ENCODE measurements at places on chromosomes 5 and 9.

DNA sequence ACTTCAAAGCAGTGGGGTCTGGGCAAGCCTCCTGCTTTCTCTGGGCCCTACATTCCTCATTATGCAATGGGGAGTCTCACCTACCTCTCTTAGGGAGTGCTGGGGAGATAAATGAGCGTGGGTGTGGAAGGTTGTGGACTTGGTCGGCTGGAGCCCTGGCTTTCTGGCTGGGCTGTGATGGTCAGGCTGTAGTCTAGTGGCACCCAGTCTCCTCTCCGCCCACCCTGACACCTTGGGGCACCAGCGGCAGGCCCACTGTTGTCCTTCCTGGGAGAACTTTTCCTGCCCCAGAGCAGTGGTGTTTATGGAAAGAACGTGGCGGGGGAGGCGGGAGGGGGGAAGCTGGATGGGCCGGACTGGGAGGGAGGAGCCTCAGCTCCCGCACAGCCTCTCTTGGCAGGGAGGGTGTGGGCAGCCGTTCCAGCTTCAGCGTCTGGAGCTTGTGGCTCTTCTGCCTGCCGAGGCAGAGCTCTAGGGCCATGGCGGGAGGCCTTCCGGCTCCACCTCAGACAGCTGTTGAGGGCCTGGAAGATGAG is 4.1 kb downstream of the PTGS1 start:
- DNase-seq: no peak

- DNase-seq: no peak
Observed at GRCh38 chr9:92414566-92414965, 9.7 kb downstream of the OMD start.

GRCh38 chr5:106167766-106168165 is 1503.0 kb downstream of the EFNA5 start:
- DNase-seq: no peak

GRCh38 chr5:179819296-179820126 is 1.2 kb upstream of the SQSTM1 start:
- DNase-seq: peak; percentile 49

DNA sequence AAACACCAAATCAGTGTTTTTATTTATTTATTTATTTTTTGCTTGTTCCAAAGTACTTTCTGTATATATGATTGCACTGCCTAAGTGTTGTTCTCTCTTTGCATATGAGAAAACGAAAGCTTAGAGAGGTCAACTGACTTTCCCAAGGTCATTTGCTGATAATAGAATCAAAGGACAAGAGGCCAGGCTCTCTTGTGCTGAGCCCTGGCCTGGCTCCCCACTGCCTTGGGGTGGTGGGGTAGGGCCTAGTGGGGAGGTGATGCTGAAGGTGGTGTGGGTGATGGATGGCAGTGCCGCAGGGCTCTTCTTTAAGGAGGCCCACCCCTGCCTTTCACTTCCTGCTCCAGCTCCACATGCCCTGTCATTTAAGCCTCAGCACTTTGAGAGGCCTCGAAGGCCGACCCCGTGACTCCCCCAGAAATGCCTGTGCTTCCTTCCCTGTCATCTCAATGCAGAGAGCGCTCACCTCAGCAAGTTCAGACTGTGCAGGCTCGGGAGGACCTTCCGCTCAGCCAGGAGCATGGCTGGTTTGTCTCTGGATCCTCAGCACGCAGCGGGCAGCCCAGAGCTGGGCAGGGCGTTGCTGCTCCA is 59.5 kb downstream of the SMIM23 start:
- DNase-seq: no peak

DNA sequence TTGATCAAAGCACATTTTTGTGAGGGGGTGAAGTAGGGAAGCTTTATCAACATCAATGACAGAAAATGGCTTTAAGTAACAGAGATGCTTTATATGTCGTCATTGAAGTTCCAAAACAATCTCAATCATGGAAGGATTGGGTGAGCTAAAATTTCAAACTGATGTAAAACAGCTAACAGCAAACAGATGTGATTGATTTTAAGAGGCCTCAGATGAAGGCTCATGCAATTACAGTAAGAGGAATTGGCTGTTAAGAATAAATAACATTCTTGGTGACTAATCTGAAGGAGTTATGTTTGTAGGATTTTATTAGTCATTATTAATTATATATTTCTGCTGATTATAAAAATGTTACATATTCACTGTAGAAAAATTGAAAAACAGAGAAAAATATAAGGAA is 63.5 kb upstream of the PUM3 start:
- DNase-seq: no peak

- no peak for DNase-seq
Observed at GRCh38 chr9:36118706-36119105, 17.8 kb upstream of the GLIPR2 start.

GRCh38 chr5:6472792-6473191 is 24.1 kb downstream of the UBE2QL1 start:
- no peak for DNase-seq

DNA sequence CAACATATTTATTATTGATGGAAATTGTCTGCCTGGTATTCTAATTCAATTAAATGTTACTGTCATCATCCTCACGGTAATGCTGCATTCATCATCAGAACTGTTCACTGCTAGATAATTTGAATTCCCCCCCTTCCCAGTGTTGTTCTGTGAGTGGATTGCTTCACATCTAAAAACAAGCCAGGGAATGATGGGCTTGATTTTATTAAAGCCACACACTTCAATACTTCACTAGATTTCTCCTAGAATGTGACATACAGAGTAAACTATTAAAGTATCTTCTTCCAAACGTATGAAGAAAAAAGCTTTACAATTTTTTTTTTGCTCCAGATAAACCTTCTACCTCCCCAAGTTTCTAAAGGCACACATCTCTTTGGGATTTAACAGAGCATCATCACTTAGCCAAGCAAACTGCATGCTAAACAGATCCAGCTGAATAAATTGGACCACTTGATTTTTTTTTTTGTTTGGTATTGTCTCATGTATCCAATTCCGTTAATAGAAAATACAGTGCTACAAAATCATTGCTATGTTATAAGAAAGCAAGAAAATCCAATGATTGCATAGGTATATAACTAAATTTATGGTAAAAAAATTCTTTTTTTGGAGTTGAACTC is 692.4 kb downstream of the MTRR start:
- no peak for DNase-seq

DNA sequence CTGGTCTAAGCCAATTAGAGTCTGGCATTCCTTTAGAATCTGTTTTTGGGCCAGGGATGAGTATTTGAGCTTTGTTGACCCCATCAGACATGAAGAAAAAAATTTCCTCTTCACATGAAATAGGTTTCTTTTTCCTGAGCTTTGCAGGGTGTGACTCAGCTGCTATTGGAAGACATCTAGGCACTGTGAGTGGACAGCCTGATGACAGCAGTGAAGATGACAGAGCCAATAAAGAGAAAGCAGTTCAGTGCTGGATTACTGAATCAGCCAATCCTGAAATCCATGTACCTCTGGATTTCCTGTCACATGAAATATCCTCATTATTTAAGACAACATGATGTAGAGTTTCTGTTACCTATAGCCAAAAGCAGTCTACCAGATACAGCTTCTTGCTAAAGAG is 51.3 kb upstream of the GRIA1 start:
- DNase-seq: no peak

- no peak for DNase-seq
Observed at GRCh38 chr9:113481176-113481787, 17.8 kb downstream of the RGS3 start.

GRCh38 chr9:40911647-40912046 is 216.8 kb downstream of the FOXD4L6 start:
- DNase-seq: no peak

DNA sequence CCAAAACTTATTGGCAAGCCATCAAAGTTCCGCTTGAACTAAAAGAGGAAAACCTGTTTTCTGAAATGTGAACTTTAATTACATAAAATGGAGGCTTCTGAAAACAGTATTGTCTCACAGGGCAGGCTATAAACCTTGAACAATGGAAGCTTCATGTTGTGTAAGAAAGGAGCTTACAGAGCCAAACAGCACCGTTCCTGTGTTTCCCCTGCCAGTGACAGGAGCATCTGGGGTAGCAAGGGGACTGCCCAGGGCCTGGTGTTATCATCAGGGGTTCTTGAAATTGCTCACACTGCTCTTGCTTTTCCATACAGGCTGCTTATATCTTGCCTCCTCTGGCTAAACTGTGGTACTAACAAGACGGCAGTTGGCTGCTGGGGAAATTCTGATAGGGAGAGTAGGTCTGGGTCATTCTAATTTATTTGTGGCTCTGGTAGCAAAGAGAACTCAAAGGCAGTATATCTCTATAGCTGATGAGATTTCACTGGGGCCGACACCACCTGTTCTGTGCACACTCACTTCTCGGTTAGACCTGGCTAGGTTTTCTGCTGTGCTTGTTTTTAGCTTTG is 40.4 kb downstream of the BASP1 start:
- no peak for DNase-seq

- DNase-seq: no peak
Observed at GRCh38 chr5:159877016-159877415, 39.3 kb upstream of the ADRA1B start.

DNA sequence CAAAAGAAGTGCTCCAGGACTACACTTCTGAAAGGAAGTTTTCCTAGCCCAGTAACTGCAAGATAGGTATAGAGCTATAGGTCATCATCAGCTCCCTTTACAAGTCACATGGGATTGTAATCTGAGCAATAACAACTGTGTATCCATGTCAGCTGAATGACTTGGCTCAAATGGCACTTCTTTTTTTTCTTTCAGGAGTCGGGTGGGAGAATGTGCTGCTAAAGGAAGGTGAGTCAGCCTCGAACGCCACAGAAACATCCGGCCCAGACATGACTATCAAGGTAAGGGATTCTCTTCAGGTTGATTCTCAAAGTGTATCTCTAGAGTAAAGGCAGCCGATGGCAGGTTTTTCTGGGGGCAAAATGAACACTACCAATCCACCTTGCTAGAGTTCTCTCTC is 192.2 kb downstream of the C9orf152 start:
- DNase-seq: no peak

- DNase-seq: no peak
Observed at GRCh38 chr5:84383296-84383815, 1.3 kb downstream of the EDIL3 start.

DNA sequence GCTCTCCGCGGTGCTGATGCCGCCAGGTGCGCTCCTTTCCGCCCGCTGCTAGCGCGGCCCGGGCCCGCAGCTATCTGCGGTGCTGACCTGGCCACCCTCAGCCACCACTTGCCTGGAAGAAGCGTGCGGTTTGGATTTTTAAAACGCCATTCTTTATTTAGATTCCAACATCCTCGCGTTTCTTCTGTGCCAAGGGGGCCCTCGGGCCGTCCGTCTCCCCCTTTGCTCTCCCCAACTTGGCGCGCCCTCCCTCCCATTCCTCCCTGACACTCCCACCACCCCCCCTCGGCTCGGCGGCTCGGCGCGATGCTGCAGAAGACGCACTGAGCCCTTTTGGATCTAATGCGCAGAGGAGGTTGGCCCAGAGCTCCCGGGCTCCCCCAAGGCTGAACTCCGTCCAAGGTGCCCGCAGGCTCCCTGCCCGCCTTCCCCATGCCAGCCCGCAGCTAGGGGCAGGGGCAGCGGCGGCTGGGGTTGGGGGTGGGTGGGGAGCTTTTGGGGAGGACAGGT is at the start of gene BARHL1:
Gene BARHL1, plus strand, starts transcription at position 331 of the 510 bp plus-strand sequence. CDS start 192 bp downstream, outside the sequence.
- DNase-seq: no peak

DNA sequence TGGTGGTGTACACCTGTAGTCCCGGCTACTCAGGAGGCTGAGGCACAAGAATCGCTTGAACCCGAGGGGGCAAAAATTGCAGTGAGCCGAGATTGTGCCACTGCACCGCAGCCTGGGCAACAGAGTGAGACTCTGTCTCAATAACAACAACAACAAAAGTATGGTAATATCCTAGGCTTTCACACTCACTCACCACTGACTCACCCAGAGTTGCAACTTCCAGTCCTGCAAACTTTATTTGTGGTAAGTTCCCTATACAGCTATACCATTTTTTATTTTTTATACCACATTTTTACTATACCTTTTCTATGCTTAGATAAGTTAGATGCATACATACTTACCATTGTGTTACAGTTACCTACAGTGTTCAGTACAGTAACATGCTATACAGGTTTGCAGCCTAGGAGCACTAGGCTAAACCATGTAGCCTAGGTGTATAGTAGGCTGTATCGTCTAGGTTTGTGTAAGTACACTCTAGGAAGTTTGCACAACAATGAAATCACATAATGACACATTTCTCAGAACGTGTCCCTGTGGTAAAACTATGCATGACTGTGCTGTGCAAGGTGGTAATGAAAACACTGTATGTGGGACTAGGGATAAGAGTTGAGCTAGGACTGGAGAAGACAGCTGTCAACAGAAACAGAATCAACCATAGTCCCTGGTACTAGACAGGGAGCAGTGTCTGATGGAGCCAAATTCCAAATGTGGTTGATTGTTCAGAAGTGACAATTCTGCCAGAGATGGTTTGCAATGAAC is 109.5 kb upstream of the RAD23B start:
- no peak for DNase-seq

DNA sequence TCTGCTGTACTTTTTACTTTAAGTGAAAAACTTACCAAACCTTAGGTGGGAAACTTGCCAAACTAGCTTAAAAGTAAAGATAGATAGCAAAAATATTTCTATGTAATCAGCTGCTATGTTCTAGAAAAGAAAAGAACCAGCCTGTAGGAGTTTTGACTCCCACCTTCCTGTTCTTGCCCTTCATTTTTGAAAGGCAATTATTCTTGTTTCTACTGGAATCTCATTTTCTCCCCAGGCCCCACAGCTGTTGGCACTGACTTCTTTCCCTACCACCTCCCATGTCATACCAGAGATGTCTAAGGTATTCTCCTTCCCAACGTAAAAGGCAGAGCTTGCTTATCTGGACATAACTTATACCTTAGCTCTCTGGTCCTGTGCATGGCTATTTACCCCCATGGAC is 389.7 kb downstream of the ARHGEF28 start:
- no peak for DNase-seq

DNA sequence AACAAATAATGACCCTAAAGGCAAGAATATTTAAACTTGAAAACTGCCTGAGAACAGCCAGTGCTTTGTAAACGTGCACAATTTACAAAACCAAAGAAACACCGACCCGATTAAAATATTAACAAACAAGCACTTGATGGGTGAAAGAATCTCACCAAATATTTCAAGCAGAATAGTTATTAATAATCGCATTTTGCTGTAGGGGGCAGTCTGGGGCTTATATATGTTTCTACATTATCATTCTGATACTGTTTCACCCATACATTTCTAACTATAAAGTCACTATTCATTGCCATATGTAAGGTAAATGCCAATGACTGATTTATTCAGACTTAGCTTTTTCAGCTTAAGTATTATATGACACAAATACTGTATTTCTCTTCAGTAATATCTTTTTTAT is 37.7 kb downstream of the UBAP2 start:
- no peak for DNase-seq

GRCh38 chr9:16652582-16652981 is 217.9 kb downstream of the BNC2 start:
- no peak for DNase-seq

- DNase-seq: no peak
Observed at GRCh38 chr5:133066045-133066444, 14.2 kb downstream of the HSPA4 start.

- DNase-seq: peak; percentile 8
Observed at GRCh38 chr5:1444361-1445189, 665 bp downstream of the SLC6A3 start.
